CD4-positive, alpha-beta memory T cell (primary cell): ENCODE measurements at places on chromosomes 4 and X.

GRCh38 chrX:22366166-22366702 lies 93.5 kb downstream of the CBLL2 start:
- DNase-seq: no peak

DNA sequence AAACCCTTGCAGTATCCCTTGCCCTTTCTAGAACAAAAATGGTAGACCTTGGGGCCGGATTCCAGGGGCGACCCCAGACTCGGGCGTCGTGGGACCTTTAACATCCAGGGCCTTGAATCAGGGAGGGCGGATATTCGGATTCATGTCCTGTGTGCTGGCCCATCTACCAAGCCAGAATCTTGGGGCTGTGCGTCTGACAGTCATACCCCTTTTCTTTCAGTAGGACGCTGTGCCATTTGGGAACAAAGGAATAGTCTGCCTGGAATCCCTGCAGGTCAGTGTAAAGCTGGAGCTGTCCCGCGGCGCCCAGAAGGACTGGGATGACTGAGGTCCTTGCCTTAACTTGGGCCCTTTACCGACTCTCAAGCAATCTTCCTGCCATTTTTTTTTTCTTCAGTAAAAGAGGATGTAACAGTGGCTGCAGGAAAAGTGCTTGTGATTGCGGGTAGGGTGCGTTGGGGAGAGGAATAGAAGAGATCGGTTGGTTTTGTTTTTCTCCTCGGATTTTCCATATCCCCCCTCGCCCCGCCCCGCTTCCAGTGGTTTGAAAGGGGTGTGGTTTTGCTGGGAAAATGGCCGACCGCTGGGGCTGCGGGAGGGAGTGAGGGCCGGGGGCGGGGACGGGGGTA lies 518 bp downstream of the ARMCX1 start:
- DNase-seq: no peak

DNA sequence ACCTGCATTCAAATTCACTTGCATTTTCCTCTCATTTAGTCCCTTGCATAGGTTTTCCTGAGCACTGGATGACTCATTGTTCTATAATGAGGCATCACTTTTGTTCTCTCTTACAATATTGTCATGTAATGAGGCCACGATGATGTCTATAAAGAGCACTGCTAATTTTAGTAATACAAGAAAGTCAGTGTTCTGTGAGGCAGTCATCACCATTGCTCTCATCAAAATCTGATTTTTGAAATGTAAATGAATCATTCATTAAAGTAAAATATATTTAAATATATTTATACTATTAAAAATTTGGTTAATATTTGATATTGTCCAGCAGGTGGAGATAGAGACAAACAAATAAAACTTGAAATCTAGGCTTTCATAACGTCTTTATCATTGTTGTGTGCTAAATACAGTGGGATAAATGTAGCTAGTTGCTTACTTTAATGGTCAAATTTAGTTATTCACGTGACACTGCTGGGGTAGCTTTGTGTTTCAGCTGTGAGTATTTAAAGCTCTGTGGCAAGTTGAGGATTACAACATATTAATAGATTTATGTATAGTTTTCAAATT lies 15.4 kb downstream of the HMGB2 start:
- DNase-seq: no peak

DNA sequence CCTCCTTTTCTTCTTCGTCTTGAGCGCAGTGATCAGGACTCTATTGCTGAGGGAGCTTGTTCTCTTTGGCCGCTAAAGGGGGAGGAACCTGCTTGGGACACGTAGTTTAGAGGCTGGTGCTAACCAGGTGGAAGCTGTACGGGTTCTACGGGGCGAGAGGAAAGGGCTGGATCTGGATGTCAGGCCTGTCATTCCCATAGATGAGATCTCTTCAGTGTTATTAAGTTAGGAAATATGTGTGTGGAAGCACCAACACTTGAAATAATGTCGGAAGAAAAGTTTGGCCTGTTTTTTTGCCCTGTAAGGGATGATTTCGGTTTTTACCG lies 643 bp downstream of the SRP72 start:
- DNase-seq: no peak

GRCh38 chrX:116285501-116285900 lies 115.0 kb downstream of the AGTR2 start:
- DNase-seq: no peak

DNA sequence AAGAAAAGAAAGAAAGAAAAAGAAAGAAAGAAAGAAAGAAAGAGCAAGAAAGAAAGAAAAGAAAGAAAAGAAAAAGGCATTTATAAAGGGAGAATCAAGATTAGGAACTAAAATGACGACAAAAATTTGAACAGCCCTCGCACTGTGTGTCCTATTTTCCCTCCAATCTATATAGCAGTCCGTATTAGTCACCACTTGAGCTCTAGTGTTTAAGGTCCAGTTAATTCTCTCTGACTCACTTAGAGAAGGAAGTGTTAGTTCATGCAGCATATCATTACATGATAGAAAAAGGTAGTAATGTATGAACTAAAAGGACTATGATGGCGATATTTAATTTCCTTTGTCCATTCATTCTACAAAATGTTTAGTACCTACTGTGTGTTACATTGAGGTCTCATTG lies 122.7 kb downstream of the CBLL2 start:
- no peak for DNase-seq
